Mesenteric fat pad (tissue), 1 donor: ENCODE measurements at places on chromosomes 13 and 19.
A peak's percentile ranks its signal among the peaks of the same experiment; 100 is the strongest.

DNA sequence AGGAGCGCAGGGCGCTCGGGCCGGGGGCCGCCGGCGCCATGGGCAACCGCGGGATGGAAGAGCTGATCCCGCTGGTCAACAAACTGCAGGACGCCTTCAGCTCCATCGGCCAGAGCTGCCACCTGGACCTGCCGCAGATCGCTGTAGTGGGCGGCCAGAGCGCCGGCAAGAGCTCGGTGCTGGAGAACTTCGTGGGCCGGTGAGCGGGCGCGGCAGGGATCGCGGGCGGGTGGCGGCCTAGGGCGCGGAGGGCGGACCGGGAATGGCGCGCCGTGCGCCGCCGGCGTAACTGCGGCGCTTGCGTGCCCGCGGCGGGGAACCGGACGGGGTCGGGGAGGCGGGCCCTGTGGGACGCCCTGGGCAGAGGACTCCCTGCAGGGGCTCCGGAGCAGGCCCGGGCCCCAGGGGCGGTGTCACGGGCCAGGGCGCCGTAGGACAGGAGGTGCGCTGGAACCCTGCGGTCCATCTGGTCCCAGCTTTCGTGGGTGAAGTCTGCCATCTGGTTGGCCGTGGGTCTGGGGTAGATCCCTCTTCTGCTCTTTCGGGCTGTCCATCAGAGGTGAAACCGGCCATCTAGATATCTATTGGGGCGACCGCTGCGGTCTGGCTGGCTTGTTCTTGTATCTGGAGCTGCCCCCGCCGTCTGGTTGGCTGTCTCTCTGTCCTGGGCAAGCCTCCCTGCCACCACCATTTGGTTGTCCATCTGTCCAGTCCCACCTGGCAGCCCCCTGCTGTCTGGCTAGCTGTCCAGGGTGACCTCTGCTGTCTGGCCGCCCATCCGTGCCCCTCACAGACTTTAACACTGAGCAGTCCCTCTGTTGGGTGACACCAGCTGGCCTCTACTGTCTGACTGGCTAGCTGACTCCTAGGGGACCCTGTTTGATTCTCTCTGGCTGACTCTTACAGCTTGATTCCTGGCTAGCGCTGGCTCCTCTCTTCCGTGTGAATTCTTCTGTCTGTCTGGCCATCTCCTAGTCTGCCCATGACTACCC is 622 bp downstream of the DNM2 start:
- DNase-seq, result peak; percentile 92

DNA sequence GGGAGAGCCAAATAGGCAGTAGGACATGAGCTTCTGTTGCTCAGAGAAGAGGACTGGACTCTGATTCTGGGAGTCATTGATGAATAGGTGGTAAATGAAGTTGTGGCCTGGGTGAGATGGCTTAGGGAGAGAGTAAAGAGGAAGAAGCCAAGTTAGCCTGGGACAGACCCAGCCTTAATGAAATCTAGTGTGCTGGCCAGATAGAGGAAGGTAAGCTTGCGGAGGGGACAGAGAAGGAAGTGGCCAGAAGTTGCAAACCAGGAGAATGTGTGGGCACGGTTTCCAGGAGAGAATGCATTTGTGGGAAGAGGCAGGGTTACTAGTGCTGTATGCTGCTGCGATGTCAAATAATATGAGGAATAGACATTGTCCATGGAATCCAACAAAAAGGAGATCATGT is 83.3 kb upstream of the OLFM4 start:
- no peak for DNase-seq

DNA sequence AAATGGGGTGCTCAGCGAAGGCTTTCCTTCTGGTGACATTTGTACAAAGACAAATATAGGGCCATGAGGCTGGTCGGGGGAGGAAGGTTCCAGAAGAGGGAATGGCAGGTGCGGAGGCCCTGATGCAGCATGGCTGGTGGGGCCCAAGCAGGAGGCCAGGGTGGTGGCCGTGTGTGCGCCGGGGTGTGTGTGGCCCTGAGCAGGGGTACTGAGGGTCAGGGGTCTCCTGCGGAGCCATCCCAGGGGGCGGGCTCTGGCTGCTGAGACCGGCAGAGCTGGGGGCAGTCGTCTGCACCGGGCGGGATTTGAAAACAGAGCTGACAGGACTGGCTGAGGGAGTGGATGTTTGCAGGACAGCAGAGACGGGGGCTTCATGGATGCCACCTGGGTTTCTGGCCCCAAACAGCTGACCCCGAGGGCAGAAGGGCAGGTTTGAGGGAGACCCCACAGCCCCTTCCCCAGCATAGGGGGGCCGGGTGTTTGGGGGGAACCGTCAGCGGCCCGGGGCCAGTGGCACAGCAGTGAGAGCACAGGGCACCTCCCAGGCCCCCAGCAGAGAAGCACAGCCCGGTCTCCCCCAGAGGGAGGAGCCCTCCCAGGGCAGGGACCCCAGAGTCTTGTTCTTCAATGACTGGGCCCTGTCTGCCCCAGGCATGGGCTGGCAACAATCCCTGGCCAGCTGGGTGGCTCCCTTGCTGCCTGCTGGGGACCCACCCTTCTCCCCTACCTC is 11.4 kb downstream of the PIAS4 start:
- peak; percentile 77 for DNase-seq

DNA sequence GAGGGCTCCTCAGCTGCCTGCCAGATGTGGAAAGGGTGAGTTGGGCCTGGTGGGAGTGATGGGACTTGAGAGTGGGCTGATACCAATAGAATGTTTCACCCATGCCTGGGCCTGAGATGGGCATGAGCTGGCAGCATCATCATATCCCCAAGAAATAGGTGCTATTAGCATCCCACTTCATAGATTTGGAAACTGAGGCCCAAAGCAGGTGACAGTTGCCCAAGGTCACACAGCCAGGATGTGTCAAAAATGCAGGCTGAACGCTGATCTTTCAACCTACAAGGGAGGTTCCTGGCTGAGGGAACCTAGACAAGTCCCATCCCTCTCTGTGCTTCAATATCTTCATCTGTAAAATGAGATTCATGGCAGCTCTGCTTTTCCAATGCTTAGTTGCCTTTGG is 4.6 kb downstream of the SYDE1 start:
- DNase-seq, result no peak
